ENCODE measurements at places on chromosomes 7 and 10.

- DNase-seq: no peak
Measured at GRCh38 chr10:67802767-67803538, 35.0 kb downstream of the DNAJC12 start.

DNA sequence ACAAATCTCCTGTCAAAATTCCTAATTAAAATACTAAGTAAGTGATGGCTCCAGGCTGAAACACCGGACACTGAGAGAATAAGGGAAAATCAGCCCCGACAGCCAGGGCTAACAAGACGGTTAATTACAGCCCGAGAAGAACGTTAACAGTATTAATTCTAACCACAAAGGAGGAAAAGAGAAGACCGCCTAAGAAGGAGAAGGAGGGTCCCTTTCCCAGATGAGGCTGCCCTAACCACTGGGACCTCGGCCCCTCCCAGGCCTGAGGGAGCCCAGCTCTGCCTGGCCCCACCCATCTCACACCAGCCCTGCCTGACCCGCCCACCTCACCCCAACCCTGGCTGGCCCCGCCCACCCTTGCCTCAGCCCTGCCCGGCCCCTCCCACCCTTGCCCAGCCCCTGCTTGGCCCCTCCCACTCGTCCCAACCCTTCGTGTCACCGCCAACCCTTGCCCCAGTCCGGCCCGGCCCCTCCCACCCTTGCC lies 51.3 kb downstream of the PWWP2B start:
- no peak for DNase-seq

DNA sequence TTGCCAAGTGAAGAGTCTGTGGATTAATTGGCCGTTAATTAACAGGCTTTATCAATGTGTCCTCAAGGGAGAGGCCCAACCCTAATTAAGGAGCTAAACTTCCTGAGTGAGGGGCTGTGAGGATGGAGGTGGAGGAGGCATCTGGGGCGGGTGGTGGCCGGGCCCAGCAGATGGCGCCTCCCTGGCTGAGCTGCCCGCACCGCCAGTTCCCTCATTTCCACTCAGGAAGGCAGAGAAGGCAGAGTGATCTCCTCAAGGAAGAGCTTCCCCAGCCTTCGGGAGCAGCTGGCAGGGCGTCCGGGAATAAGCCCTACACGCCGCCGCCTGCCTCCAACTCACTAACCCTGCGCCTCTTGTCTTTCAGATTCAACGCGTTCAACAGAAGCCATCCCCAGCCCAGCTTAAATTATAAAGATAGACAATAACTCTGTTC lies 112.2 kb downstream of the CYTH3 start:
- DNase-seq: peak; percentile 92

GRCh38 chr10:78450807-78451485 lies 417.3 kb downstream of the RPS24 start:
- DNase-seq: no peak

DNA sequence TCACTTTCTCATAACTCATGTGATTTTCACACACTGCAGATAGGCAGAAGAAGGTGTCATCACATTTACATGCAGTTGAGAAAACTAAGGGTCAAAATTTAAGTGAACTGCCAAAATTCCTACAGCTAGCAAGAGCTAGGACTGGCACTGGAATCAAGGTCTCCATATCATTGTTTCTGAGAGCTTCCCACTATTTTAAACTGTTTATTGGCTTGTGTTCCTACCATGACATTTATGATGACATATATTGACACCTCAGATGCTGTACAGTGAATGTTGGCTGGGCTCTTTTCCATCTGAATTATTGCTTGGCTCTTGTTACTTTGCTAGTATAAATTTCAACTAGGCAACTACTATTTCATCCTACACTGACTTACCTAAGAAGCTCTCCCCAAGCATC lies 2.0 kb downstream of the THSD7A start:
- DNase-seq: no peak

- no peak for DNase-seq
Measured at GRCh38 chr10:89035461-89035860, 44.9 kb downstream of the FAS start.

DNA sequence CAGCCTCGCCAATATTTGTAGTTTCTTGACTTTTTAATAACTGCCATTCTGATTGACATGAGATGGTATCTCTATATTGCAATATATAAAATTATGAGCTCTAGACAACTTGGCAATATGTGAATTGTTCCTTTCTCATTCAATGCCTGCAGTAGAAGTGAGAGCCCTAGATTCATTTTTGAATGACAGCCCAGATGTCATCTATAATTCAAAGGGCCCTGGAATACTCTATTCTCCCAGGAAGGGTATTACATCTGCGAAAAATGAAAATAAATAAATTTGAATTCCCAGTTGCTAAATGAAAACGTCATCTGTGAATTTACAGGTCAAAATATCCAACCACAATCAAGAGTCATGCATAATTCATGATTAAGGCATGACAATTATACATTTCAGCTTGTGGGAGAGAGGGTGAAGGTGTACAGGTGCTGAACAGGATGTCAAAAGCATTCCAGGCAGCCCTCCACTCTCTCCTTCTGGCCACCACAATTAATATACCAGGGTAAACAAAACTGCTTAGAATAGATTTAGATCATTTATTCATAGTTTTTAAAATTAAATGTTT lies 1147.3 kb downstream of the XPNPEP1 start:
- no peak for DNase-seq

GRCh38 chr7:149720372-149721083 lies 52.9 kb downstream of the ZNF467 start:
- DNase-seq: no peak

DNA sequence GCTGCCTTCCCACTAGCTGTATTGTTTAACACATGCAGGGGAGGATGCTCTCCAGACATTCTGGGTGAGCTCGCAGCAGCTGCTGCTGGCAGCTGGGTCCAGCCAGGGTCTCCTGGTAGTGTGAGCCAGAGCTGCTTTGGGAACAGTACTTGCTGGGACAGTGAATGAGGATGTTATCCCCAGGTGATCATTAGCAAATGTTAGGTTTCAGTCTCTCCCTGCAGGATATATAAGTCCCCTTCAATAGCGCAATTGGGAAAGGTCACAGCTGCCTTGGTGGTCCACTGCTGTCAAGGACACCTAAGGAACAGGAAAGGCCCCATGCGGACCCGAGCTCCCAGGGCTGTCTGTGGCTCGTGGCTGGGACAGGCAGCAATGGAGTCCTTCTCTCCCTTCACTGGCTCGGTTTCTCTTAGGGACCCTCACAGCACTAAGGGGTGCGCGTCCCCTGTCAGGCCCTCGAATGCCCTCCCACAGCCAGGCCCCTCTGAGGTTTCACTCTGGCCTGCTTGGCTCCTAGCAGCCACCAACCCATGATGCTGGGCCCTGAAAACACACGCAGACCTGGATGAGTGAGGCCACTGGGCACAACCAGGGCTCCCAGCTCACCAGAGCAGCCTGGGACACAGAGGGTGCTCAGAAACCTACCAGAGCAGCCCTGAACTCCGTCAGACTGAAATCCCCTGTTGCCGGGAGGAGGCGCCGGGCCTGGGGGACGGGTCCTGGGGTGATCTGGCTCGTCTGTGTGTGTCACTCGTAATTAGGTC lies 173.0 kb upstream of the LANCL2 start:
- no peak for DNase-seq

DNA sequence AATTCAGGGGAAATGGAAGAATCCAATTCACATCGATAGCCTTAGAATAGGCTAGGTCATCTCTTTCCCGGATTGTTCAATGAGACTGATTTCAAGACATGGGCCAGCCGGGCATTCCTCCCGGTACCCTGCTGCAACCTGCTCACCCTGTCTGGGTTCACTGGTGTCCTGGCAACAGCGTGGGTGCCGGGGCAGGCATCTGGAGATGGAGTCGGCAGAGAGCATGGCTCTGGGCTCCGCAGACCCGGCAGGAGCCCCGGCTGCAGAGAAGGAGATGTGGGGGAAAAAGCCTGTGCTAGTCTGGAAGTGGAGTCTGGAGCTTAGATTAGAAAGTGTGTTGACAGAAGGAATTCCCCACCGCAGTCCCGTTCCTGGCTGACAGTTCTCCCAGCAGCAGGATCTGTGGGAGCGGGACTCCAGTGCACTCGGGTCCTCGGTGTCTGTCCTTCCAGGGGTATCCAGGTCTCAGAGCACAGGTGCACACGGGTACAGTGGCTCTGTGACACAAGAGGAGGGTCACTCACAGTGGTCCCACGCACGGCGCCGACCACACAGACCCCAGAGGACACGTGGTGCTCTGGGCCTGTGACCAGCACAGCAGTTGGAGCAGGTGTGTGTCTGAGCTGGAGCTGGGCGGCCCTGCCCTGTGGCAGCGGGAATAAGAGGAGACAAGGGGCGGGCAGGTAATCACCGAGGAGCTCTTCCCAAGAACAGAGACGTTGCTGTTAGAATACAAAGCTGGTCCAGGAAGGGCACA lies 65.7 kb upstream of the PITRM1 start:
- no peak for DNase-seq

DNA sequence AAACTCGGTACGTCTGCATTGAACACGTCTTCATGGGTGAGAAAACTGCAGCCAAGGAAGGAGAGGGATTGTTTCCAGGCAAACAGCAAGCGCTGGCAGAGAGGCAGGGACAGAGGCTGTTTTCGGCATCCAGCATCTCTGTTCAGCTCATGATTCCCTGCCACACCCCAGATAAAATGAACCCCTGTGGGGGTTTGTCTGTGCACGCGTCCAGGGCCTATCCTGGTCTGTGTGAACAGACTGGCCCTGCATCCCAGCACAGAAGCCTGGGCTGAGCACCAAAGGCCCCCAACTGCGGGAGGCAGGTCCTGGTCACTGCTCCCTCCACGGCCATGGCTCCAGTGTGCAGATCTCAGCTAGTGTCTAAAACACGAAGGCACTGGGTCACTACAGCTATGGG lies 83.3 kb upstream of the FAM20C start:
- no peak for DNase-seq

- no peak for DNase-seq
Measured at GRCh38 chr10:122551450-122551849, 9.1 kb upstream of the DMBT1 start.

DNA sequence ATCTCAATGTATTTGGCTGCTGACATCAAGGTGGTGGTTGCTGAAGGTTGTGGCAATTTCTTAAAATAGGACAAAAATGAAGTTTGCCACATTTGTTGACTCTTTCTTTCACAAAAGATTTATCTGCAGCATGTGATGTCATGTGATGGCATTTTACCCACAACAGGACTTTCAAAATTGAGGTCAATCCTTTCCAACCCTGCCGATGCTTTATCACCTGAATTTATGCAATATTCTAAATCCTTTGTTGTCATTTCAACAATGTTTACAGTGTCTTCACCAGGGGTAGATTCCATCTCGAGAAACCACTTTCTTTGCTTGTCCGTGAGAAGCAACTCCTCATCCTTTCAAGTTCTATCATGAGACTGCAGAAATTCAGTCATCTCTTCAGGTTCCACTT lies 40.6 kb upstream of the SLC16A12 start:
- DNase-seq: no peak

- no peak for DNase-seq
Measured at GRCh38 chr10:54496852-54497251, 304.2 kb downstream of the PCDH15 start.

GRCh38 chr7:81503336-81503735 lies 266.5 kb downstream of the HGF start:
- no peak for DNase-seq

- no peak for DNase-seq
Measured at GRCh38 chr7:6277476-6277875, 5.1 kb upstream of the CYTH3 start.

DNA sequence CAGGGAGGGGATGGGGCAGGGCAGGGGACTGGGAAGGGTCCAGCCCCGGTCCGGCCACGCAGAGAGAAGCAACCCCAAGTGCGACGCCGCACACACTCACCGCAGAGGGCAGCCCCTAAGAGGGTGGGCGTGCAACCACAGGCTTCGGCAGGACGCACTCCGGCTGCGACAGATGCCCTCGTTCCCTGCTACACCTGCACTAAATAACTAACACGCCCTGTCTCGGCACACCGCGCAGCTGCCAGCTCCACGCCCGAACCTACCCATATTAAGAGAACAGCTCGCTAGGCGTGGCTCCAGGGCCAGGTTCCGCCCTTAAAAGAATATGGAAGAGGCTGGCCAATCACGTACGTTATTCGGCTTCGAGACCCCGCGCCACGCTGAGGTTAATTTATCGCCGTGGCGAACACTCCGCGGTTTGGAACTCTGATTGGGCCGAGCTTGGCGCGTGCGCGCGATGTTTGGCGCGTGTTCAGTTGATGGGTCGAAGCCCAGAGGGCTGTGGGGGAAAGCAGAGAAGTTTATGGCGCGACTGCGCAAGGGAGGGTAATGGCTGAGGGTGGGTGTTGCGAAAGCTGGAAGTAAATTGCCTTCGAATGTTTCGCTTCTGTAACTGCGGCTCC lies 91.1 kb downstream of the OR13A1 start:
- DNase-seq: no peak

DNA sequence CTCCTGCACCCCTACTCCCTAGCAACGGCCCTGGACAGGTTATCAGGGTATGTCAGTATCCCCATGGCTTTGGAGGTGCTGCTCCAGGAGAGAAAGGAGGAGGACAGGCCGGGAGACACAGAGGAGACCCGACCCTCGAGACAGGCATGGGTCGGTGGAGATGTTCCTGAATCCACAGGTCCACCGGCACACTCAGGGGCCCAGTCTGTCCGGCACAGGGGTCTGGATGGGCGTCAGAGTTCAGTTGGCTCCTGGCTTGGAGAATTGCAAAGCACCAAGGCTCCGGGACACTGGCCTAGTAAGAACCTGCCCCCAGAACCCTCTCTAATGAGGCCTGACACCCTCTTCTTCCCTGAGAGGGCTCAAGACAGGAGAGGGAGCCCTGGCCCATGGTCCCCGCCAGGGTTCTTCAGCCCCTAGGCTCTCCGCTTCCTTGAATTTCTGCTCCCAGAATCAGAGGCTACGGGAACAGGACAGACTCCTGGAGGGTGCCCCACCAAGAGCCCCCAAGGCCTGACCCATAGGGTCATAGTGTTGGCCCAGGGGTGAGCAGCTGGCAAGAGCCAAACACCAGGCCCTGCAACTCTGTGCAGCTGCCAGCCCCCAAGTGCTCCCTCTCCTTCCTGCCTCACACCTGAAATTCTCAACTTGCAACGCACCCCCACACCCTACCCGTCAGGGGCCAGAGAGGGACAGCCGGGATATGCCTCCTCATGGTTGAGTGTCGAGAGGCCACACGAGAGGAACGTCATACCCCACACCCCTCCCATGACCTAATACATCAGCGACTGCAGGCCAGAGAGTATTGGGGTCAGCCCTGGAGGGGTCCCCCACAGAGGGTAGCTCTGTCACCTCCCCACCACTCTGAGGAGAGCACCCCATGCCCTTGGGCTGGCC lies 5.5 kb upstream of the IRF5 start:
- no peak for DNase-seq

Measured in AG08396 (cell line).